ENCODE measurements at places on chromosomes 7 and 10.
A peak's percentile ranks its signal among the peaks of the same experiment; 100 is the strongest.

GRCh38 chr10:130686689-130687300 is 550.6 kb downstream of the GLRX3 start:
- no peak for DNase-seq
- no peaks in the 10 kb centered on the region for H3K4me1 ChIP-seq
- no peak overlapping the region for H3K27ac ChIP-seq
- no peak overlapping the region for H3K4me3 ChIP-seq
- H3K36me3 ChIP-seq: no peaks in the 10 kb centered on the region

DNA sequence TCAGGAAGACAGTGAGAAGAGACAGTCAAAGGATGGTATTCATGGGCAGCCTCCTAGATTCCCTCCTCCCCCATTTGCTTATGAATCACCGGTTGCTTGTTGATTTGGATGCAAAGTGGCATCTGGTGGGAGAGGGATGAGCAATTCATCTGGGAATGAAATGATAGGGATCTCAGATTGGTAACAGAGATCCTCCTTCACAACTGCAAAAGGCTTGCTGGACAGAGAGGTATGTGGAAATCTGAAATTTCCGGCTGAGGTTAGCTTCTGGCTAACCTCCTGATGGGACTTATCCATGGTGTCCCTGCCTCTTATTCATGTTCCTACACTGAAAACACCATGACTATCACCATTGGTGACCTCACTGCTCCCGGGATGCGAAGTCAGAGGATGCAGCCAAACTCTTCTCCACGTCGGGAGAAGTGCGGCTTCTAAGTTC is 48.4 kb upstream of the PODXL start:
- H3K27me3 ChIP-seq: peaks cover 16% of the 10 kb centered on the region
- no peaks in the 10 kb centered on the region for H3K36me3 ChIP-seq
- DNase-seq: no peak
- no peaks in the 10 kb centered on the region for H3K4me1 ChIP-seq
- H3K27ac ChIP-seq: no peak overlapping the region

GRCh38 chr7:40535678-40536077 is 400.9 kb downstream of the SUGCT start:
- H3K27me3 ChIP-seq: no peaks in the 10 kb centered on the region
- no peaks in the 10 kb centered on the region for H3K4me1 ChIP-seq
- no peak for DNase-seq
- H3K36me3 ChIP-seq: no peaks in the 10 kb centered on the region
- H3K27ac ChIP-seq: no peak overlapping the region

DNA sequence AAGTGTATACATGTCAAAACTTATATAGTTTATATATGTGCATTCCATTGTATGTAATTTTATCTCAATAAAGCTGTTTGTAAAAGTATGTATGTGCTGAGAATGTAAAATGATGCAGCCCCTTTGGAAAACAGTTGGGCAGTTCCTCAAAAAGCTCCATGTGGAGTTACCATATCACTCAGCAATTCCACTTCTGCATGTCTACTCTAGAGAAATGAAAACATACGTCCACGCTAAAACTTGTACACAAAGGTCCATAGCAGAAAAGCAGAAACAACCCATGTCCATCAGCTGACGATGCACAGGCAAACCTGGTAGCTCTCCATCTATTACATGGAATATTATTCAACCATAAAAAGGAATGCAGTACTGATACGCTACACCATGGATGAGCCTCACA is 8.3 kb upstream of the RGS10 start:
- H3K4me1 ChIP-seq: no peaks in the 10 kb centered on the region
- no peak overlapping the region for H3K27ac ChIP-seq
- no peak overlapping the region for H3K4me3 ChIP-seq
- no peaks in the 10 kb centered on the region for H3K36me3 ChIP-seq
- no peak for DNase-seq

DNA sequence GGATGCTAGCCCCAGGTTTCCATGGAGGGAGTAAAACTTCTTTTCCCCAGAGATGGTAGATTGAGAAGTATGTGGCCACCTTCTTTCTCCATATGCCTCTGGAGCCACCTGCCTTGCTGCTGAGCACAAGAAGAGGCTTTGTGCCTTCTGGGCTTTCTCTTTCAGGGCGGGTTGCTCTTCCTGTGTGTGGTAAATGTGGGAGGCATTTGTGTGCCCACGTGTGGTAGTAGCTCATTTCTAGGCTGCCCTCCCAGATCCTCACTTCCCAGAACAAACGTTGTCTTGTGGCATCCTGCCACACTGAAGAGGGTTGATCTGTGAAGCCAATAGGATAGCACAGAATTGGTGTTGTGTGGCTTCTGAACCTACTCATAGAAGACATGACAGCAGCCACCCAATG is 342.0 kb upstream of the PODXL start:
- H3K27ac ChIP-seq: no peak overlapping the region
- H3K36me3 ChIP-seq: no peaks in the 10 kb centered on the region
- H3K4me3 ChIP-seq: no peak overlapping the region
- peaks cover 6% of the 10 kb centered on the region for H3K27me3 ChIP-seq
- H3K4me1 ChIP-seq: no peaks in the 10 kb centered on the region
- DNase-seq: no peak

- H3K27me3 ChIP-seq: no peaks in the 10 kb centered on the region
- H3K4me3 ChIP-seq: peak overlapping the region; percentile 75
- DNase-seq: no peak
- H3K27ac ChIP-seq: peak overlapping the region; percentile 72
- H3K4me1 ChIP-seq: peaks cover 31% of the 10 kb centered on the region
- peaks cover 2% of the 10 kb centered on the region for H3K36me3 ChIP-seq
Observed at GRCh38 chr7:148915211-148915610, 31.1 kb upstream of the EZH2 start.

DNA sequence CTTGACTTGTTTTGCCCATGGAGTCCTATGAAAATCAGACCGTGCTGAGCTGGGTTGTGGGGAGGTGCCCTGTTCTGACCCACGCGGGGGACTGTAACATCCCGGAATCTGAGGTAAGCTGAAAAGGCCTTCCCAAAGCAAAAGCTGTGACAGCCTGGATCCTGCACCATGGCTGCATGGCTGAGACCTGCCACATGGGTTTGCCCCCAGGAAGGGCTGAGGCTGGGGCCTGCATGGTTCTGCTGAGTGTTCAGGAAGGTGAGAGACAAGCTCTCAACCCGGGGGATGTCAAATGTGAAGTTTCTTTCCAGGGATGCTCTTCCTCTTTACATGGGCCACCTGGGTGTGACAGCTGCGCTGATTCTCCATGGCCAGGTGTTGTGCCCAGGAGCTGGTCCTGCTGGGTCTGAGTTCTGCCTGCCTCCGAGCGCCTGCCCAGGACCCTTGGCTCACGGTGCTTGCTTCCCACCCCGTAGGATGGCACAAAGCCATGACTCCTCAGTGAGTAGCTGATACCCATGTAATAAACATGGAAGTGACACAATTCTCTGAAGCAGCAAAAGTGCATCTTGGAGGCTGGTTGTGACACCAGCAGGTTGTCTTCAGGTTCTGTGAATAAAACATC is 58.3 kb downstream of the VIPR2 start:
- H3K27me3 ChIP-seq: peaks cover 3% of the 10 kb centered on the region
- no peaks in the 10 kb centered on the region for H3K4me1 ChIP-seq
- no peak overlapping the region for H3K27ac ChIP-seq
- DNase-seq: no peak

- H3K4me3 ChIP-seq: no peak overlapping the region
- peaks cover 10% of the 10 kb centered on the region for H3K4me1 ChIP-seq
- no peaks in the 10 kb centered on the region for H3K27me3 ChIP-seq
- H3K36me3 ChIP-seq: no peaks in the 10 kb centered on the region
- no peak for DNase-seq
Observed at GRCh38 chr10:93465806-93466675, 16.1 kb downstream of the MYOF start.

Data from memory B cell (primary cell).